Testis (tissue), 5 donors: ENCODE measurements at places on chromosomes 5 and 9. TPM values are rescaled to one million over a fixed set of nuclear protein-coding genes. Genes with fewer than 3 reads are reported as not detected.
A peak's percentile ranks its signal among the peaks of the same experiment; 100 is the strongest.

GRCh38 chr9:114097613-114098020 is 1.5 kb downstream of the KIF12 start:
- DNase-seq = peak; percentile 70

DNA sequence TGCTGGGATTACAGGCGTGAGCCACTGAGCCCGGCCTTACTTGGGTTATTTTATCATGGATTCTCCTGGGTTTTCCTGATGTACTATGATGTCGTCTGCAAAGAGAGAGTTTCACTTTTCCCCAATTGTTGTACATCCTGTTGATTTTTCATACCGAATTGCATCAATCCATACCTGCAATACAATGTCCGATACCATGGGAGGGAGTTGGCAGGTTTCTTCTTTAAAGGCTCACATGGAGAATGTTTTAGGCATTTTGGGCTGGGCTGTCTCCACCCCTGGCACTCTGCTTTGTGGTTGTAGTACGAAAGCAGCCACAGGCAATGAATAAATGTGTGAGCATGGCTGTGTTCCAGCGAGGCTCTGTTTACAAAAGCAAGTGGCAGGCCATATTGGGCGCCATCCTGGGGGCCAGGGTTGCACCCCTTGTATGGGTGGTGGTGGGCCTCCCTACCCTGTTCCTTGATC is 35.1 kb upstream of the EXOC3 start:
- DNase-seq = no peak

DNA sequence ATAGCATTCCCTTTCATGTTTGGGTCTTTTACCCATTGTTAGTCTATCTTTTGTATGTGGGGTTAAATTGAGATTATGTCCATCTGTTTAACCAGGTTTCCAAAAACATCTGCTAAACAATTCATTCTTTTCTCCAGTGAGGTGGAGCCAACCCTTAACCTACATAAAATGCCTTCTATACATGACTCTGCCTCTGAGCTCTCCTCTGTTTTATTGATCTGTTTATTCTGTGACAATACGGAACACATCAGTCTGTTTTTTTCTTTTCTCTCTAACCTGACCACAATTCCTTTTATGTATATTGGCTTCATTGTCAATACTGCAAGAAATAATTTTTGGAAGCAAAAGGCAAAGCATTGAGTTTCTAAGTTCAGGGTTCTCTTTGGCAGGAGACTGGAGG is 9.9 kb upstream of the ARL15 start:
- no peak for DNase-seq

GRCh38 chr5:125467222-125467621 is 720.8 kb upstream of the ZNF608 start:
- no peak for DNase-seq

- DNase-seq = no peak
These were observed 36.2 kb upstream of the TTC1 start for GRCh38 chr5:159972538-159973362.

- DNase-seq = no peak
These were observed 143.0 kb downstream of the ADAMTS6 start for GRCh38 chr5:65338606-65339151.

DNA sequence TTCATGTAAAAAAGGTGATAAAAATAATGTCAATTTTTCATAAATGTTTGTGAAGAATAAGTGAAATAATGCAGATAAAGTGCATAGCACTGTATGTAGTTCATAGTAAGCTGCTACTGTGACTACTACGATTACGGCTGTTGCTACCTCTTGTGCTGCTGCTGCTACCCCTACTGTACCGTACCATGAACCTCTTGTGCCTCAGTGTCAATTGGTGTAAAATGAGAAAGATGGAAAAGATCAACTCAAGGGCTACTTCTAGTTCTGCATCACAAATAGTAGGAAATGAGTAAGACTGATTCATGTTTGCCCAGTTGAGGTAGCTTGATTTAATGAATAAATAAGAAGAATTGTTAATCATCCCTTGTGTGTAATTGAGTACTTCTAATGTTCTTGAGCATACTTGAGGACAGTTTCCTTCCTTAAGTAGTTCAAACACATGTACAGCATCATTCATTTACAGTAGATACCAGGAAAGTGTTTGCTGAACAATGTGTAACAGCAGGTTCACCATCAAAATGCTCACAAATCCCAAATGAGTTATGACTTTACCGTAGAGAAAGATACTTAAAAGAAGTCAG is 200.0 kb upstream of the ATP10B start:
- DNase-seq = no peak

DNA sequence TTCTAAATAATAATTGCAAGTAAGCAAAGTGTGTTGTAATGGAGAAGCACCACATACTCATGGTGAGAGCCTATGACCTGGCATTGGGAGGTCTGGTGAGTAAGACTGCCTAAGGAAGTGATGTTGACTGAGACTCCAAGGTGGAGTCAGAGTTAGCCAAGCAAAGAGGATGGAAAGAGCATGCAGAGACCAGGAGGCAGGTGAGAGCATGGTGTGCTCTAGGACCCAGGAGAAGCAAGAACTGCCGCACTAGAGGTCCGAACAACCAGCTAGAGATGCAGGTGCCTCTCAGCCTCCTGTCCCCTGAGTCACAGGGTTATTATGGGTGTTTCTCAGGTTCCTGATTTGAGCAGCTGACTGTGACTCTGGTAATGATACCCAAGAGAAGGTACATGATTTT is 27.3 kb downstream of the ANP32B start:
- DNase-seq = no peak

- no peak for DNase-seq
These were observed 212.0 kb downstream of the BRINP1 start for GRCh38 chr9:119157196-119157595.

- peak; percentile 36 for DNase-seq
These were observed 51.9 kb downstream of the COL27A1 start for GRCh38 chr9:114207034-114207810.

DNA sequence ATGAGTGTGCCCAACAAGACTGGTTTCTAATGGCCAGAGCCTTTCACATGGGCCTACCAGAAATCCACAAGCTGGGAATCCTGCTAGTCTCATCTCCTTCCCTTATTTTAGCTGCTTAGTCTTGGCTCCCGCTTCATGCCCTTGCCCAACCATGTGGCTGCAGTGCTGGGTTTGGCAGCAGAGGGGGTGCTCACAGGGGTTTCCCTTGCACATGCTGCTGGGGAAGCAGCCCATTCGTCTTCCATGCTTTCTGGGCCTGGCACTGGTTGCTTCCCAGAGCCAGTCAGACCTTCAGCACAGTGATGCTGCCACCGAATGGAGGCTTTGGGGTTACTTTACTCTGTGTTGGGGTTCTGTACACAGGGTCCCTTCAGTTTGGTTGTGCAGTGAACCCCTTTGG is 26.3 kb downstream of the SLC46A2 start:
- DNase-seq = no peak

DNA sequence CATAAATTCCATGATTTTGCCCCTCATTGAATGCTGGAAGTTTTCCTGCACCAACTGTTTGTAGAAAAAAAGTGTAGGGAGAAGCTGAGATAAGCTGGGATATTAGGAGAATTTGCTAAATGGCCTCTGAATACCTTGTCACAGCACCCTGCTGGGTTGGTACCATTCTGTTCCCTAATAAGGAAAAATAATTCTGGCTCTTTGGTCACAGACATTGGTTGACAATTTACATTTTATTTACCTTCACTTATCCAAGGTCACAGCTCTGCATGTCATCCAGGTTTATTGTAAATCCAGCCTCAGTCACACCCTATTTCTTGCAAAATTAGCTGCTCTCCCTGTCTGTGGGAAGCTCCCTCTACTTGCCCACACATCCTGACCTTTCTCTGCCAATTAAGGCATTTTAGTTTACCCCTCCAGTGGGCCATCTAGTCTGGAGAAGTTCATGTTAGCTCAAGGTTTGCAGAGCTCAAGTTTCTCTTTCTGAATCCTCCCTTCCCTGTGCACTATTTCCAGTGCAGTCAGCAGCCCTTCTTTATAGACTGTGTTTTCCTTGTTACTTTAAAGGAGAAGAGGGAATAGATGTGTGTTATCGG is 115.4 kb upstream of the NTRK2 start:
- DNase-seq = no peak

GRCh38 chr9:74570879-74571512 is 73.9 kb downstream of the RORB start:
- DNase-seq = peak; percentile 43

DNA sequence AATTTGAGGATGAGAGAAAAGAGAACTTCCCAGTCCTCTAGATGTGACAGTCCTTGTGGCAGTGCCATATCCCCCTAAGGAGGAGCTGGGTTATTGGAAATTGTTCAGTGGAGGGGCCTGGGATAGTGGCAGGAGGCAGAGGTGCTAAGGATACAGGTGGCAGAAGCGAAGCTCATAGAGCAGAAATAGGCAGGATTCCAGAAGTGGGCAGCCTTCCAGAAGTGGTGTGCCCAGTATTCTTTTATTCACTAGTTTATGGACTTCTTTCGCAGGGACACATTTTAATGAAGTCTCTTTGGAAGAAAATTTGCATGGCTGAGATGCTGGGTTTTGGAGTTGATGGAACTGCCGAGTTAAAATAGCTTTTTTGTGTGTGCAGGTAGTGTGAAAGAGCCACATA is 6.8 kb downstream of the PIK3R1 start:
- no peak for DNase-seq

- DNase-seq = no peak
These were observed 2.8 kb downstream of the PDE6A start for GRCh38 chr5:149941795-149942194.

- DNase-seq = no peak
These were observed 503.9 kb downstream of the CTNND2 start for GRCh38 chr5:11400316-11400715.

DNA sequence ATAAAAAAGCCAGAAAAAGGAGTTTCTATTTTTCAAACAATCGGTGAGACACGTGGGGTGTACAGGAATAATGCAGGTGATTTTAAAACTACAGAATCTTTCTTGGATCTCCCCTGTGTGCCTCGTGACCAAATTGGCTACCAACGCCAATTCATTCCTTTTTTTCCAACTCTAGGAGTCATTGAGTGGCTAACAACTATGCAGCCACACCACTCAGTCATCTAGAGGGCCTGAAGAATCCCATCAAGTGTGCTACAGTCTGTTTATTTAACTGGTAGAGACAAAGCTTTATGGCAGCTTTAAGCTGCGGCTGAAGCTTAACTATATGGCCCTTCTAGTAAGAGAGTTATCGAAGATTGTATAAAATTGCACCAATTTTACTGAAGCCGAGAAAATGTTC is 113.1 kb upstream of the NIPBL start:
- DNase-seq = no peak

- no peak for DNase-seq
These were observed 8.6 kb downstream of the KCTD16 start for GRCh38 chr5:144179226-144179625.

DNA sequence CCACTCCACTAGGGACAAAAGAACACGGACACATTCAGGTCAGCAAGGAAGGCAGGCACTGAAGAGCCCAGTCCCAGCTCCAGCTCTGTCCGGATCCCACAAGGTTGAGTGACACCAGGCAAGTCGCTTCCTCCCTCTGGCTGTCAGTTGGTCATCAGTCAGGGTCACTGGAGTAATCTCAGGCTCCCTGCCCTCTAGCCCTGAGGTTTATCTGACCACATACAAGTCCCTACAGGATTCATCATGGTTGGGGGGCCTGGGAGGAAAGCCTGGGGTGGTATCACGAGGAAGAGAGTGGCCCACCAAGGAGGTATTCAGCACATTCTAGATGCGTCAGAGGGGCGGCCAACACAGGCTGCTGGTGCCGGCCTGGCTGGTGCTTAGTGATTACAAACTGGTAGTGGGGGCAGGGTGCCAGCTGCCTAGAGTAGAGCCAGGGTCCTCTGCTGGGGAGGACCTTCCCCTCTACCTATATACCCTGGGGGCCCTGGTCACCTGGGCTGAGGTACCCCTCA is 81.5 kb downstream of the SHB start:
- no peak for DNase-seq

GRCh38 chr5:87916320-87916719 is 352.3 kb downstream of the TMEM161B start:
- no peak for DNase-seq

- no peak for DNase-seq
These were observed 553.1 kb downstream of the ZNF608 start for GRCh38 chr5:124193371-124193789.

GRCh38 chr5:50995285-50995942 is 329.0 kb downstream of the PARP8 start:
- DNase-seq = no peak

GRCh38 chr9:130746434-130747212 is 53.0 kb downstream of the EXOSC2 start:
- DNase-seq = no peak

DNA sequence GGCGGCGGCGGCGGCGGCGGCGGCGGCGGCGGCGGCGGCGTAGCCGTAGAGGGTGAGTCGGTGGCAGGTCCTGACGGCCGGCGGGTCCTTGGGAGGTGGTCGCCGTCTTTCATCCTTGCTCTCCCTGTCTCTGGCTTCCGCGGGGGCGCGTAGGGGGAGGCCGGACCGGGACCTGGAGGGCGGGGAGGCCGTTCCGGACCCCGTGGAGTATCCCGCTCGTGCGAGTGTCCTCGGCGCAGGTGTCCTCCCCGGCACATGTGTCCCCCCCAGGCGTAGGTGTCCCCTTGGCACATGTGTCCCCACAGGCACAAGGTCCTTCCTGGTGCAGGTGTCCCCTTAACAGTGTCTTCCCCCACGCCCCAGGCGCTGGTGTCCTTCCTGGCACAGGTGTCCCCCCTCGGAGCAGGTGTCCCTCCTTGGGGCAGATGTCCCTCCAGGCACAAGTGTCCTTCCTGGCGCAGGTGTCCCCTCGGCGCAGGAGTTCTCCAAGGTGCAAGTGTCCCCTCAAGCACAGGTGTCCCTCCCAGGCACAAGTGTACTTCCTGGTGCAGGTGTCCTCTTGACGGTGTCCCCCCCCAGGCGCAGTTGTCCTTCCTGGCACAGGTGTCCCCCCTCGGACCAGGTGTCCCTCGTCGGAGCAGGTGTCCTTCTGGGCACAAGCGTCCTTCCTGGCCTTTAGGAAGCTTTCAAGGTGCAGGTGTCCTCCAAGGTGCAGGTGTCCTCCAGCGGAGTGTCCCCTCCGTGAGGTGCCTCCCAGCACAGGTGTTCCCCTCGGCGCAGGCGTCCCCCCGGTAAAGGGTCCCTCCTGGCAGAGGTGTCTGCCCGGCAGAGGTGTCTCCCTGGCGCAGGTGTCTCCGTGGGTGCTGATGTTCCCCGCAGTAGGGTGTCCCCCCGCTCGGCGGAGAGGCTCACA is 519 bp downstream of the EXOC3 start:
- no peak for DNase-seq

GRCh38 chr5:96997265-96997859 is 61.5 kb downstream of the LNPEP start:
- peak; percentile 42 for DNase-seq

DNA sequence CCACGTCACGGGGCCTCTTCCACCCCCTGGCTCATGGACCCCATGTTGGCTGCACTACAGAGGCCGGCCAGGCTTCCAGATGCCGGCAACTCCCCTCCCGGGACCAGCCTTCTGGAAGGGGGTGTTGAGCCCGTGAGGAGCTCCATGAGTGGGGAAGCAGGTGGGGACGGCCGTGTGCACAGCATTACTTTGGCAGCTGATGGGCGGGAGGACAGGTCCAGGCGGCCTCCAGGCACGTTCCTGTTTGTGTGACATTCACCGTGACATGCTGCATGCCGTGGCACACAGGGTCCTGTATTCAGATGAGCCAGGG is 29.1 kb upstream of the ABO start:
- DNase-seq = no peak

FST gene
- polyA plus RNA-seq = 9.3 TPM

GDNF gene
- 0.49 TPM for polyA plus RNA-seq

SPINK6 gene
- polyA plus RNA-seq = not detected

LSM11 gene
- 7.7 TPM for polyA plus RNA-seq

ENTREP1 gene
- polyA plus RNA-seq = 5.2 TPM

MYMK gene
- polyA plus RNA-seq = 0.87 TPM

MEIKIN gene
- polyA plus RNA-seq = 13.6 TPM

CCL28 gene
- 3.8 TPM for polyA plus RNA-seq

FAM81B gene
- polyA plus RNA-seq = 63.3 TPM

IFNK gene
- polyA plus RNA-seq = not detected

FANCG gene
- 25.5 TPM for polyA plus RNA-seq

MCIDAS gene
- polyA plus RNA-seq = 0.42 TPM

HAPLN1 gene
- polyA plus RNA-seq = not detected
